ENCODE measurements at places on chromosomes 1 and 21. TPM values are rescaled to one million over a fixed set of nuclear protein-coding genes. Genes with fewer than 3 reads are reported as not detected.
A peak's percentile ranks its signal among the peaks of the same experiment; 100 is the strongest.

DNA sequence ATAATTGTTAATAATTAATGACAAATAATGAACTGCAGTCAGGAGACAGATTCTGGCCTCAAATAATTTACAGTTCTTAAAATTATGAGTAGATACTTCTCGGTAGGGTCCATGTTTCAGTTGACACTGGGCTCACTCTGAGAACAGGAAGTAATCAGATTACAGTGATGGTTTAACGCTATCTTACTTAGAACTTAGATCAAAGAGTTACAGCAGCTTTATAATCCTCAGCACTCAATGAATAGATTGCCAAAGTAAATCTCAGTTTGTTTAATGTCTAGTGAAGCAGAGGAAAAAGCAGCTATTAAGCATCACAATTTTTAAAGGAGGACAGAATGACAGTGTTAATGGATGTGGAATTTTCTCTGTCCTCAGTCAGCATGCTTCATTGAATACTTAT, 79.6 kb downstream of the PDE4B start:
- DNase-seq: no peak
- no peak overlapping the region for H3K27ac ChIP-seq
- H3K4me1 ChIP-seq: no peaks in the 10 kb centered on the region
- no peaks in the 10 kb centered on the region for H3K36me3 ChIP-seq
- H3K27me3 ChIP-seq: no peaks in the 10 kb centered on the region
- no peak overlapping the region for H3K4me3 ChIP-seq

- no peaks in the 10 kb centered on the region for H3K36me3 ChIP-seq
- DNase-seq: no peak
- H3K4me3 ChIP-seq: no peak overlapping the region
Observed at GRCh38 chr1:204106825-204107224, 33.9 kb downstream of the SOX13 start.

DNA sequence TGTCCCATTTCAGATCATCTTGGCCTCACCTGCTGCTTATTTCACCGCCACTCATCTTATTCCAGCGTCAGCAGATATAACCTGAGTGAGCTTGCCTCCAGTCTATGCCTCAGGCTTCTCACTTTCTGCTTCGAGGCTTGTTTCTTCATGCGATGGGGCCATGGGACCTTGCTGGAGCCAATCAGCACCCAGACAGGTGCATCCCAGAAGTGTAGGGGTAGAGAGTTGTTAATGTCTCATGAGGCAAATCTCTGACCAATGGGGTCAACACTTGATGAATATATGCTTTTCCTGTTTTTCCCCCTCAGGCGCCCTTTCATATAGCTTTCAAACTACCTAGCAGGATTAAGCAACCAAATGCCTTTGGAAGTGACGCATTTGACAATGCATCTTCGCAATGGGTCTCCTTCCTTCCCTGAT, 935 bp upstream of the YIPF1 start:
- H3K27me3 ChIP-seq: no peaks in the 10 kb centered on the region
- no peak overlapping the region for H3K4me3 ChIP-seq
- no peak overlapping the region for H3K27ac ChIP-seq
- H3K36me3 ChIP-seq: peaks cover 8% of the 10 kb centered on the region
- no peak for DNase-seq

DNA sequence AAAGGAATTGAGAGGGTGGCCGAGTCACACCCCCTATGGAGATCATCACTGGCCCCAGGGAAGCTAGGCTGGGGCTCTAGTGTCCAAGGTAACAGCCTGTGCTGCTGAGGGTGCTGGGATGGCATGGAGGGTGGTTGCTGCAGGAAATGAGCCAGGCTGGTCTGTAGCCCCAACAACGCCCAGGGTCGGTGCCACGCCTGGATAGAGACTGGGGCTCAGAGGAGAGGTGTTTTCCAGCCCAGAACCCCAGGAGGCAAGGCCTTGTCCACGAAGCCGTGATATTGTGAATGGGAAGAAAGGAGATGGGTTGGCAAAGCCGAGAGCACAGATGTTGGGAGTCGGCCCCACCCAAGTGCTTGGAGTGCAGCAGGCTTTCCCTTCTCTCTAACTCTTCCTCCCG, 68.9 kb upstream of the ACTRT2 start:
- H3K4me3 ChIP-seq: no peak overlapping the region
- no peaks in the 10 kb centered on the region for H3K36me3 ChIP-seq
- H3K27me3 ChIP-seq: no peaks in the 10 kb centered on the region

KCNK2 gene
- 16.7 TPM for total RNA-seq

DNA sequence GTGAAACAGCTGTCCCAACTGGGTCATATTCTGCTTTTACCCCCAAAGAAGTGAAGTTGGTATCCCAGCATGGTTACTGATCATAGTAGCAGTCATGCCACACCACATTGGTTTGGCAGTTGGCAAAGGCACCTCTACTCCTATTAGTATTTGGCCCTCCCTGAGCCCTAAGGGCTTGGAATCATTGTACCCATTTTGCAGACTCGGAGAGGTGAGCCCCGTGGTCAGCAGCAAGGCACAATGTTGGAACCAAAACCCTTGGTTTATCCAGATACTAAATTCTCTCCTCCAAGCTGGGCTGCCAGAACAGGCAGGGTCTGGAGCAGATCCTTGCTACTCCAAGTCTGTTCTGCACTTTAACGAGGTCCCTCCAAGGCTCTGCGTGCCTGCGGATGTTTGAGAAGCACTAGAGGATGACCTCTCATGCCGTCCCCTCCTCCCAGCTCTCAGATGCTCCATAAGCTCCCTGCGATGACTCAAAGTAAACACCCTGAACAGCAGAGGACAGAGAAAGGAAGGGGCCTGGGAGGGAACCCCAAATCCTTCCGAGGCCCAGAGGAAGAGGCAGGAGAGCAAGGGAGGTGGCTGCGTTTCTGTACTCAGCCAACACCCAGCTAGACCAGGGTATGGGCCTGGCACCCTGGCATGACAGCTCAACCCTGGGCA, 89.3 kb downstream of the PAX7 start:
- H3K27me3 ChIP-seq: no peaks in the 10 kb centered on the region
- no peaks in the 10 kb centered on the region for H3K36me3 ChIP-seq
- H3K4me1 ChIP-seq: no peaks in the 10 kb centered on the region
- DNase-seq: no peak
- no peak overlapping the region for H3K27ac ChIP-seq
- no peak overlapping the region for H3K4me3 ChIP-seq

- H3K4me1 ChIP-seq: no peaks in the 10 kb centered on the region
- no peaks in the 10 kb centered on the region for H3K27me3 ChIP-seq
- no peaks in the 10 kb centered on the region for H3K36me3 ChIP-seq
- no peak overlapping the region for H3K27ac ChIP-seq
- peak; percentile 72 for DNase-seq
Observed at GRCh38 chr1:228074954-228075730, 7.4 kb upstream of the ARF1 start.

- H3K27ac ChIP-seq: no peak overlapping the region
- H3K27me3 ChIP-seq: no peaks in the 10 kb centered on the region
- DNase-seq: no peak
Observed at GRCh38 chr1:241695246-241696171, 43.4 kb downstream of the WDR64 start.

DNA sequence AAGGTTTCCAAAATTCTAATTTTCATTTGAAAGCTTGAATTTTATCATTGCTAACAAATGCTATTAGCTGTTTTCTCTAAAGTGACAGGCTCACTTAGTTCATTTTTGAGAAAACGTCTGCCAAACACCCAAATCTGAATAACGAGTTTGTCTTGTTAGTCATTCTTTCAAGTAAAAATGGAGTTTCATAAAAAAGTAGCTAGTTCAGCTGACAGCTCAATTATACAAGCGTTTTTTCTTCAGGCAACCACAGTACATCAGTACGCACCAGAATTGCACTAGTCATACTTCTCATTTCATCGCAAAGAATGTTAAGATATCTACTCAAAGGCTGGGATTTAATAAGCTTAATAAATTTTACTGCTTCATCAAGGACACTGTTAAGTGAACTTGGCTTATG, 72.3 kb upstream of the SLFNL1 start:
- H3K4me1 ChIP-seq: peaks cover 5% of the 10 kb centered on the region
- DNase-seq: no peak
- no peaks in the 10 kb centered on the region for H3K27me3 ChIP-seq
- no peak overlapping the region for H3K27ac ChIP-seq
- H3K36me3 ChIP-seq: no peaks in the 10 kb centered on the region

DNA sequence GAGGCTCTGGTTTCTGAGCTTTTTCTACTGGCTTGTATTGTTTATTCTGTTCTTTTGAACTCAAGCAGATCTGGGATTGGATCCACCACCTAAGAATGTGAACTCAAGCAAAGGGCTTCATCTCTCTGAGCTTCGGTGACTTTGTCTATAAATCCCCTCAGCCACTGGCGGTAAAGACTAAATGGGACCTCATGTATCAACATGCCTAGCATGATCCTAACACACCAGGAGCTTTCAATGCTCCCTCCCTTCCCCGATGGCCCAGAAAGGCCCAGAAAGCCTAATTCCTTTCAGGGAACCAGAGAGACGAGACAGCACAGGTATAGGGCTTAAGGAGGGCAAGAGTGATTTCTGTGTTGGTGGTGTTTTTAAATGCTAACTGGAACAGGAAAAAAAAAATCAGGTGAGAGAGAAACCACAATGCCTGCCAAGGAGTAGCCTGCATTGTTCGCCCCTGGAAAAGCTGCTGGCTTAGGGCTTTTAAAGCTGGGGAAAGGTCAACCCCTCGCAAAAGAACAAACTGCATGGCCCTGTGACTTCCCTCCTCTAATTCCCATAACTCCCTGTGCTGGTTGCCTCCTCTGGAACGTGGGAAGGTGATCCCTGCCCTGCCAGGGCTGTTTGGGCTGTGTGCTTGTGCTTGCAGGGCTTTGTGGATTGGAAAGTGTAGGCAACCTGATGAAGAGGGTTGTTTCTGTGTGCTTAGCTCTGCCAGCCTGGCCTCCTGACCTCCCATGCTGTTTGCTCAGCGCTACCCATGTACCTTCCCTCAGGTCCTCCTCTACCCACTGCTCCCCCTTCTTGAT, 147.0 kb downstream of the PLPP3 start:
- no peaks in the 10 kb centered on the region for H3K36me3 ChIP-seq
- H3K4me1 ChIP-seq: no peaks in the 10 kb centered on the region
- no peak overlapping the region for H3K4me3 ChIP-seq
- no peak for DNase-seq

- DNase-seq: no peak
- H3K27me3 ChIP-seq: no peaks in the 10 kb centered on the region
- no peaks in the 10 kb centered on the region for H3K36me3 ChIP-seq
- no peak overlapping the region for H3K27ac ChIP-seq
Observed at GRCh38 chr1:76075188-76075489, 593 bp downstream of the ST6GALNAC3 start.

SPATC1L gene
- 12.4 TPM for total RNA-seq

SMIM12 gene
- 38.1 TPM for total RNA-seq

Data from aorta (tissue), 5 donors.